ENCODE measurements at places on chromosomes 16 and 17. TPM values are rescaled to one million over a fixed set of nuclear protein-coding genes. Genes with fewer than 3 reads are reported as not detected.
A peak's percentile ranks its signal among the peaks of the same experiment; 100 is the strongest.

DNA sequence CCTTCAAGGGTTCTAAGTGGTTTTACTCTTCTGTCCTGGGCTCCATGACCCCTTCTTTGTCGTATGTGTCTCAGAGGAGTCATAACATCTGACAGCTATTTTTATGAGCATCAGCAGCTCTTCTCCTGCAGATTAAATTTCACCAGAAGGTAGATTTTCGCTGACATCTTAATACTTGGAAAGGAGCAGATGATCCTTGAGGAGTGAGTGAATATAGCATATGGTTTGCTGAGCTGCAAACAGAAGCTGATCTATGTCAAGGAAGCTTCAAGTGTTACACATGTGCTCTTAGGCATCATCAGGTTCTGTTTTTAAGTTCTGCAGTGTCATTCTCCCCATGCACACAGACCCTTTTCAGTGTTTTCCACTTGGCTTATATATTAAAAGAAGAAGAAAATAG lies 49.2 kb upstream of the MYH2 start:
- no peak for DNase-seq

DNA sequence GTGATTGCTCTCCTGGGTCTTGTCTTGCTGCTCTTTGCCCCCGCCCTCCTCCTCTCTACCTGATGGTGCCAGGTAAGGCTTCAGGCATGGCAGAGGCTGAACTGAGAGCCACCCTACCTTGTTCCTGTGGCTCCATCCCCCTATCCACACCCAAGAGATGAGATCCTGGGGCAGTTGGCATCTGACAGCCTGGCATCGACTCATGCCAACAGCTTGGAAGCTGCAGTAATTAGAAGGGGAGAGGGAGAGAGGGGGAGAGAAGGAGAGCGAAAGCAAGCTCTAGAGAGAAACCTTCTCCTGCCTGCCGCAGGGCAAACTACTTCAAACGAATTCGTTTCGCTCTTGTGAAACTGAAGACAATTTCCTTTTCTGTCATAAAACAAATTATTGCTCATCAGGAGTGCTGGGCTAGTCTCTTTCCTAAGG lies 13.8 kb upstream of the SP6 start:
- no peak for DNase-seq

DNA sequence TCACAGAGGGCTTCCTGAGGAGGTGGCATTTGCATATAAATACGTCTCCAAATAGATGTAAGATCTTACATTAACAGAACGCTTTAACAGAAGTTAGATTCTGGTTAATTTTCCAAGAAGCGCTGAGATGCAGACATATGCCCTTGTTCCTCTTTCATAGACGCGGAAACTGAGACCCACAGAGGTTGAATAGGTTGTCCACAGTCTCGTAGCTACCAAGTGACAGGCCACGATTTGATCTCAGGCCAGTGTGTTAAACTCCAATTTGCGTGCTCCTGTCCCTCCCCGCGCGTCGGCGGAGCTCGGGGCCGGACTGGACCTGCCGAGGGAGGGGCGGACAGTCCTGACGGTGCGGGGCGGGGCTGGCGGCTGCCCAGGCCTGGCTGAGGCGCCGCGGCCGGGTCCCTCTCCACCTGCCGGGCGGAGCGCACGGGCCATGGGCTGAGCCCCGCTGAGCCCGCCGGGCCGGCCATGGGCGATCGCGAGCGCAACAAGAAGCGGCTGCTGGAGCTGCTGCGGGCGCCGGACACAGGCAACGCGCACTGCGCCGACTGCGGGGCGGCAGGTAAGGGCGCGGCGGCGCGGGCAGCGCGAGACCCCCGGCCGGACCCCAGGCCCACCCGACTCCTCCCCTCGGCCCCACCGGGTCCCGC lies at the start of gene ADAP2:
Gene ADAP2 (plus strand): TSS at position 402 of the 653 bp plus-strand sequence. CDS start 70 bp downstream, at position 472.
- no peak for DNase-seq

DNA sequence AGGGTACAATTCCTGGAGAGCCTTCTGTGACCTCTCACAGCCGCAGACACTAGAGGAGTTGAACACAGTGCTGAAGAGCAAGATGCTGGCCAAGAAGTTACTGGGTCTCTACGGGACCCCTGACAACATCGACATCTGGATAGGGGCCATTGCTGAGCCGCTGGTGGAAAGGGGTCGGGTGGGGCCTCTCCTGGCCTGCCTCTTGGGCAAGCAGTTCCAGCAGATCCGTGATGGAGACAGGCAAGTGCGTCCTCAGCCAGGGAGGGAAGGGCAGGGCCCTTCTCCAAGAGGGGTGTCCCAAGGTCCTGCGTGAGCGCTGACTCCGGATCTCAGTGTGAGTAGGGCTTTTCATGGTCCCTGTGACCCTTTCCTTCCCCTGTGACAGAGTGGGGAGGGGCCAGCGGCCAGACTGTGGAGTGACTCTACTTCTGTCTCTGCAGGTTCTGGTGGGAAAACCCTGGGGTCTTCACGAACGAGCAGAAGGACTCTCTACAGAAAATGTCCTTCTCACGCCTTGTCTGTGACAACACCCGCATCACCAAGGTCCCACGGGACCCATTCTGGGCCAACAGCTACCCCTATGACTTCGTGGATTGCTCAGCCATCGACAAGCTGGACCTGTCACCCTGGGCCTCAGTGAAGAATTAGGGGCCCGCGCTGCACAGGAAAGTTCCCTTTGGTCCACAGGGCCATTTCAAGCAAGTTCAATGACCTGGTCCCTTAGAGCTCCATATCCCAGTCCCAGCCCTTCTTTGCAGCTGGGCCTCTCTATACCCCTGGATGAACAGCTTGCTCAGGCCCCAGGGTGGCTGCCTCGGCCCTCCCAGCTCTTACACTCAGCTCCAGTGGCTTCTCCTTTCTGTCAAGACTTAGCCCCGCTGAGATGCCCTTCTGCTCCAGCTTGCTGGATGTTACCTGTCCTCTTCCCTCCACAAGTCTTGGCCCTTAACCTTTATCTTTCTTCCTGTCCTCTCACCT lies 13.1 kb downstream of the MPO start:
- no peak for DNase-seq

- no peak for DNase-seq
These were observed 168.8 kb downstream of the CYLD start for GRCh38 chr16:50910736-50911100.

DNA sequence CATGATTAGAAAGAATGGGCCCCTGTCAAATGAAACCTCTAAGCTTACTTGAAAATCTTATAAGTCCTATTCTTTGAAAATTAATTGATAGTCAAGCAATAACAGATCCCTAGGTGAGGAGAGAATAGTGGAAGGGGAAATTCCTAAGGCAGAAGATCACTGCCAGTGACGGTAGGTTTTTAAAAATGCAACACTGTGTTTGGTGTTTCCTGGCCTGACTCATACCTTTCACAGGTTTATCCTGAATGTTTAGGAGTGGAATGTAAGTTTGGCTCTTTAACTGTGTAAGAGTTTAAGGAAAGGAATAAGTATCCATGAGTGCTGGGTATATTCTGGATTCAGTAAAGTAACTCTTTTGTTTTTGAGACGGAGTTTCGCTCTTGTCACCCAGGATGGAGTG lies 23.8 kb downstream of the HAPSTR1 start:
- DNase-seq: no peak

DNA sequence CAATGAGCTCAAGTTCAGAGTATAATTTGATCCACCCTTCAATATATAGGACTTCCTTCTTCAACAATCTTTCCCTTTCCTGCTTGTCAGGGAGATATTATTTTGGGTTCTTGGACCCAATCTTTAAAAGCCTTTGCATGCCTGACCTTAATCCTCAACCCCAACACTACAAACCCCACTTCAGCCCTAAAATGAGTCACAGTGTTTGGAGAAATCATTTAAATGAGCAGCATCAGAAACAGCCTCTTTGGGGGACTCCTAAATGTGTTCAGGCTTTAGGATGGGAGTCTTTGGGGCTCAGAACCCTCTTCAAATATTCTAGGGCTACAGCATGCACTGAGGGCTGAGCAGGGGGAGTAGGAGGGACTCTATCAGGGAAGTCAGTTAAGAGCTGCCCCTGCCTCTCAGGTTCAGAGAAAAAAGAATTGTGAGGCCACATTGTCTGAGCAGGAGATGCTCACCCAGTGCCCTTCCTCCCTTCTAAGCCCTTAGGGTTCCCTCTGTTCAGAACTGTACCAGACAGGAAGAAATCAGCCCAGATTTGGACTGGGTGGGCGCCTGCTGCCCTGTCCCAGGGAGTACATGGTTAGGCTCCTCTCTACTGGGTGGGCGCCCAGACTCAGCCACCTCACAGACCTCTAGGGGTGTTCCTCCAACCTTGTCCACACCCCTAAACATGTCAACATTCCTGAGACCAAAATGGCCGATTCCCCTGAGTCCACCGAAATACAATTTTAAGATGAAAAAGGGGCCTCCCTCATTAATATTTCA lies 5.0 kb downstream of the NEUROD2 start:
- no peak for DNase-seq

GRCh38 chr16:58020628-58021521 lies 4.7 kb upstream of the MMP15 start:
- DNase-seq: peak; percentile 62

DNA sequence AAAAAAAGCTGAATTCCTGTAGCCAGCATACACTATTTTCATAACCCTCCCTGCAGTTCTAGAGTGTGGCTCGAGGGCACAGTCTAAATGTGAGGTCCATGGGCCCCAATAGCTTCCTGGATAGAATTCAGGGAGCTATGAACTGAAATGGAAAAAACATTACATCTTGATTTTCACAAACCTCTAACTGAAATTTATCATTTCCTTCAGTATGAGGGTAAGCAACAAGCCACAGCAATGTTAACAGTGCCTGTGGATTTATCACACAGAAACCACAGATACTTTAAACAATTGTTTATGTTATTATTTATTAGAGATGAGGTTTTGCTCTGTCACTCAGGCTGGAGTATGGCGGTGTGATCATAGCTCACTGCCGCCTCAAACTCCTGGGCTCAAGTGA lies 18.2 kb downstream of the TMEM92 start:
- DNase-seq: no peak

DNA sequence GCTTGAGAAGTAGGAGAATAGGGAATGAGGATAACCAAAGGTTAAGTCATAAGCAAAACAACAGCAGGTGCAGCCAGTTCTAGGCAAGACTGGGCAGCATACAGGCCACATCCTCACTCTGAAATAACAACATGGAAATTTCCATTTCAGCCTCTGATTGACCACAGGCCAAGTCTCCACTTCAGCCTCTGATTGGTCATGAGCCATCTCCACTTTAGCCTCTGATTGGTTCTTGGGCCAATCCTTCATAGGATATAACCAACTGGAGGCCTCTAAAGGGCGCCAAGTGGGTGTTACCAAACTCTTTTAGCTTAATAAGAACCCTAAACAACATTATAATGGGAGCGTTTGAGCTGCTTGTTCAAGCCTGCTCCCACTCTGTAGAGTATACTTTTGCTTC lies 512.0 kb downstream of the NPIPA7 start:
- DNase-seq: no peak

DNA sequence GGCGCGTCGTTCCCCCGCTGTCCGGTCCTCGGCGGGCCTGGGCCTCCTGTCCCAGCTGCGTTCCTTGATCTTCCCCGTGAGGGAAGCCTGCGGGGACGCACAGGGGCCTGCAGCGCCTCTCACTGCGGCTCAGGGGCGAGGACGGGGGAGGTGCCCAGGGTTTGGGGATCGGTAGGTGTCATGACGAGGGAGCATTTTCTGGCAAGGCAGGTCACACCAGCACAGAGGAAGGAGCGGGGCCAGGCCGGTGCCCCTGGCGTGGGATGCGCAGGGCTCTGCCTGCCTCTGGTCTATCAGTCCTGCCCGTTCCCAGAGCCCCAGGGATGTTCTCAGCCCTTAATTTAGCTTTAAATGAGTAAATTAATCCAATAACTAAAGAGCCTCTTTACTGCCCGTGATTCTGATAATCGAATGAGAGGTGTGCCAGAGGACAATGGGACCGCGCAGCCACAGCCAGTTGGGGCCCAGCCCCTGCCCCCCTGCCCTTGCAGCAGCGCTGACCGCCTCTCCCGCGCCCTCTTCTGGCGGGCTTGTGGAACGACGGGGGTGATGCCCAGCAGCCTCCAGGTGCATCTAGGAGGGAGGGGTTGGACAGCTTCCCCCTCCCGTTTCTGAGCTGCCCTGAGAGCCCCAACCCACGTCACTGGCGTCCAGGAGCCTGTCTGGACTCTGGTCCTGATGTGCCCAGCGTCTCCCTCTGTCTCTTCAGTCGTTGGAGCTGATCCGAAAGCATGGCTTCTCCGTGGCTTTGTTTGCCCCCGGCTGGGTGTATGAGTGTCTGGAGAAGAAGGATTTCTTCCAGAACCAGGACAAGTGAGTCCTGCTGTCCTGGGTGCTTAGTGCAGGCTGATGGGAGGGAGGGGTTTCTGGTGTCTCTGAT lies 7.9 kb downstream of the ENGASE start:
- DNase-seq: no peak

- DNase-seq: no peak
These were observed 91.5 kb downstream of the SNX11 start for GRCh38 chr17:48198950-48199541.

- no peak for DNase-seq
These were observed 410.6 kb downstream of the ZFHX3 start for GRCh38 chr16:72637306-72637705.

GRCh38 chr16:10107081-10107480 lies 75.1 kb downstream of the GRIN2A start:
- no peak for DNase-seq

GRCh38 chr17:35568561-35568960 lies 7.9 kb upstream of the SLFN14 start:
- DNase-seq: no peak

DNA sequence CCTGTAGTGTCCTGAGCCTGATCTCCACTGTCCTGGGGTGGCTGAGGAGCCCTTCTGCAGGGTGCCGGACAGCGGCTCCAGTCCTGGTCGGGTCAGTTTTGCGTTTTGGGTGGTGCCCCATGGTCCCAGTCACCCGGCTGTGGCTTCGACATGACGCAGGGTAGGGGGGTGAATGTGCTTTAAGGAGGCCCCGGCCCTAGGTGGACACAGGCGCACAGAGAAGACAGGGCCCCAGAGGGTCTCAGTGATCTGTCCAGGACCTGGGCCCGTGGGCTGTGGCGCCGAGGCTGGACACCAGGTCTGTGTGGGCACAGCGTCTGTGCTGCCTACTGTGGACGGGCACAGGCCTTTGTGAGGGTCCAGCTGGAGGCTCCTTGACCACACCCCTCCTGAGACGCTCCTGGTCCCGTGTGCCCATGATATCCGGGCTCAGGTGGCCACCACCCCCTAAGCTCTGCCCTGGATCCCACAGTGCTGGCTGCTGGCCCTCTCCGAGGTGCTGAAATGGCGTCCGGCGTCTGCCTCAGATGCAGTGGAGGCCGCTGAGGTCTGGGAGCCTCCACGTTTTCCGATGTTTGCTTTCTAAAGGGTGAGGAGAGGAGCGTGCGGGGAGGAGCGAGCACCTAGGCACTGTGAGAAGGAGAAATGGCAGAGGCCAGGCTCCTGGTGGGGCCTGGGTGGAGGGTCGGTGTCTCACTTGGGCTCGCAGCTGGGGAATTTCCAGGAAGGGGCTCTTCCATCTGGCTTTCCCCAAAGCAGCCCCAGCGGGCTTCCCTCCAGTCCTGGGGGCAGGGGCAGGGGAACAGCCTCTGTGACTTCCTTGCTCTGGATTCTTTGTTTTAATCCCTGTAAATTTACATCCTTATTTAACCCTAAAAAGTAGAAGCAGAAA lies 56.1 kb upstream of the ACSF3 start:
- DNase-seq: no peak

- DNase-seq: no peak
These were observed 397 bp downstream of the RIPOR1 start for GRCh38 chr16:67528870-67529581.

CDK3 gene
- total RNA-seq: 5.3 TPM

NPIPB5 gene
- total RNA-seq: 574 TPM

MYL11 gene
- total RNA-seq: not detected

CAPN15 gene
- total RNA-seq: 22.7 TPM

WFDC1 gene
- 1.4 TPM for total RNA-seq

CCL15 gene
- total RNA-seq: not detected

PAQR4 gene
- total RNA-seq: 2.8 TPM

GRB7 gene
- 13.0 TPM for total RNA-seq

SLC5A2 gene
- not detected for total RNA-seq

CCDC78 gene
- 0.72 TPM for total RNA-seq

CEP95 gene
- 30.4 TPM for total RNA-seq
